Purkinje cell (primary cell): ENCODE measurements at places on chromosomes 1 and 21. TPM values are rescaled to one million over a fixed set of nuclear protein-coding genes. Genes with fewer than 3 reads are reported as not detected.

ASTN1 gene
- polyA plus RNA-seq: 24.0 and 25.0 TPM in 2 replicates

GMEB1 gene
- 0.51 and 2.0 TPM in 2 replicates for polyA plus RNA-seq

KRTAP12-2 gene
- polyA plus RNA-seq: not detected in 2 replicates

RXFP4 gene
- polyA plus RNA-seq: not detected in 2 replicates

CHIA gene
- not detected in 2 replicates for polyA plus RNA-seq

ACTL8 gene
- polyA plus RNA-seq: not detected in 2 replicates

ASPM gene
- polyA plus RNA-seq: 0.28 TPM in 1 of 2 replicates, not detected in the other

GPR52 gene
- not detected in 2 replicates for polyA plus RNA-seq

ITGB2 gene
- not detected in 2 replicates for polyA plus RNA-seq

PTCH2 gene
- 0.46 and 0.76 TPM in 2 replicates for polyA plus RNA-seq

ALG14 gene
- 56.5 and 74.5 TPM in 2 replicates for polyA plus RNA-seq

TFF2 gene
- not detected in 2 replicates for polyA plus RNA-seq
